ENCODE measurements at places on chromosomes 6 and 20.

DNA sequence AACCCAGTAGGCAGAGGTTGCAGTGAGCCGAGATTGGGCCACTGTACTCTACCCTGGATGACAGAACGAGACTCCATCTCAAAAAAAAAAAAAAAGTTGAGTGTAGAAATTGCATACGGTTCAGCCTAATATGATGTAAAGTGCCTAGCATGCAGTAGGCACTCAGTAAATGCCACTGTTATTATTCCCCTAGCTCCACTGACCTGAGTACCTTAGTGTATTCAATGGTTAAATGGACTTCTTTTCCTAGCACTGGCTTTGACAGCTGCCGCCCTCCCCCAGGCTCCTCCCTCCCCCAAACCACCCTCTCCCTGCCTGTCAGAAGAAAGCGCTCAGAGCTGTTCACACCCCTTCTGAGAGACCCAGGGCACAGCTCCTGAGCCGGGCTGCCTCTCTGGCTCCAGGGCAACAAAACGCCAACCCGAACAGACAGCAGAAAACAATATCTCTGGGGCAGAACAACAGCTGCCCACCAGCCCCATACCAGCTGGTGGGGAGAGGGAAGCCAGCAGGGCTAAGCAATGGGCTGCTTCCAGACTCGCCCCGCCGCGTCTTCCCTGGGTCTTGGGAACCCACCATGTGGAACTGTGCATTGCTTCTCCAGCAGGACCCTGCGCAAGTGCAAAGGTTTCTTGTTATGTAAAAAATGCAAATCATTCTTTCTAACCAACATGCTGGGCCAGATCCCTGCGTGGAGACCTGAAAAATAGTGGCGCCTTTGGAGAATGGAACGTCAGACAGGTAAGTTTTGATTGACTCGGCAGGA, 4.5 kb downstream of the CPNE5 start:
- DNase-seq: no peak

DNA sequence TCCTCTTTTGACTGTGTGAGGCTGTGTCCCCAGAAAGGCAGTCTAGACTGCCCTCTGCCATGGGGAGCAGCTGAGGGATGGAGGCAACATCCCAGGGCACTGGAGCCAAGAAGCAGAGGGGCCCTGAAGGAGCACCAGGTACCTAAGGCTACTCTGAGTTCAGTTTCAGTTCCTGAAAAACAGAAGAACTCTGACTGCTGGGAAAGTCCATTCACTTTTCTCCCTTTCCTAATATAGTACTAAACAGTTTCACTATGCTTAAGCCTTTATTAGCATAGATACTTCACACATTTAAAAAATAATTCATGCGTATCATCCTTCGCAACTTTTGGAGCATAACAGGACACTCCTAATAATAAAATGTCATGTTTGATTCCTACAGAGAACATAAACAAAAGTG, 130.0 kb downstream of the FOXC1 start:
- no peak for DNase-seq

DNA sequence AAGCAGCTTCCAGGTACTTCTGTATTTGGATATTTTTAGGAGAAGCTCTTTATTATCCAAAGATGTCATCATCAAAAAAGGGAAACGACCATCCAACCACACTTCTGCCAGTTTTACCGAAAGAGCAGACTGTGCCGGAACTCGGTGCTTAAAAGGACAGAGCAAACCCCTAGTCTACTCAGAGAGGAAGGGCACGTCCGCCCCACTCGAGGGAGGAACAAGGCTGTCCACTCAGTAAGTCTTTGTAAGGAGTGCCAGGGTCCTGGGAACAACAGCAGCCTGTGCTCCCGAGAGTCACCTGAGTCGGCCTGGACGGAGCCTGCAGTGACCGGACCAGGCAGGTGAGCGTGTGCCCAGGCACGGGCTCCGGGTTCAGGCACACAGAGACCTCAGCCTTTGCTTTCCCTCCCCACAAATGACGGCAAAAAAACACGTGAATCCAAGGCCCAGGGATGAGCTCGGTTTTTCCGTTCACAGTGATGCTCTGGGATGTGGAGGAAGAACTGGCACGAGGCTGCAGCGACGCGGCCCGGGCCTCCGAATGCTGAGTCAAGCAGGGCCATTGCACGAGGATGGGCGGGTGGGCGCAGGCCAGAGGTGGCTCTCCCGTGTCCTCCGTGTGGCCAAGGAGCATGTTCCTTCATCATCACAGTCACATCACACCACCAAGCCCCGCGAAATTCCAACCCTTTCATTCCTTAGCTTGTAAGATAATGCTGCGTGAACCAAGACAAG, 17.4 kb upstream of the SLCO4A1 start:
- no peak for DNase-seq

DNA sequence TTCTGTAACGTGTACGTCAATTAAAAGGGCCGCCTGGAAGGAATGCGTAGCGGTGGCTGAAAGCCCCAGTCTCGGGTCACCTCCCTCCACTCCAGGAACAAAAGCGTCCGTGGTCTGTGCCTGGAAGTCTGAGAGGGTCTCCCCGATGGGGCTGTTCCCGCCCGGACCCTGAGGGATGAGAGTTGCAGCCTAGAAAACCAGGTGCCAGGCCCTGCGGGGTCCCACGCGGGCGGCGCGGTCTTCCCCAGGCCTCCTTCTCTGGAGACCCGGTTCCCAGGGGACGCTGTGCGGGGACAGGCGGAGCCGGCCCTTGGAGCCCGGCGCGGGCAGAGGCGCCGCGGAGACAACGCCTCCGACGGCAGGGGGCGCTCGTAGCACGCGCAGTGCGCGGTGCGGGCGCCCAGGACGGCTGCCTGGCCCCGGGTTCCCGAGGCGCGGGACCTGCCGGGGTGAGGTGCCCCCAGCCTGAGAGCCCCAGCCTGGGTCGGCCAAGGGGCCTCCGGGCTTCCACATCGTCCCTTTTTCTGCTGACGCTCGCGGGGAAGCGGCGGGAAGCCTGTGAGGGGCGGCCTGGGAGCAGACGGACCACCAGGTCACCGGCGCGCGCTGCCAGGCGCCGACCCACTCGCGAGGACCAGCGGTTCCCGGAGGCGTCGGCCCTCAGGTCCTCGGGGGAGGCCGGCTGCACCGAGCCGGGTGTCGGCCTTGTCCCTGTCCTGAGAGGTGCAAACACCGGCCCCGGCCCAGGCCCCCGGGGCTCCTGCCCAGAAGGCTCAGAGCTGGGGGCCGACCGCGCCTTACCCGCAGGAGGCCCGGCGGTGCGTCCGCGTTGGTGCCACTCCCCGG, 5.3 kb upstream of the FOXC1 start:
- peak; percentile 82 for DNase-seq

GRCh38 chr6:133959667-133960368, 6.8 kb downstream of the TBPL1 start:
- no peak for DNase-seq

DNA sequence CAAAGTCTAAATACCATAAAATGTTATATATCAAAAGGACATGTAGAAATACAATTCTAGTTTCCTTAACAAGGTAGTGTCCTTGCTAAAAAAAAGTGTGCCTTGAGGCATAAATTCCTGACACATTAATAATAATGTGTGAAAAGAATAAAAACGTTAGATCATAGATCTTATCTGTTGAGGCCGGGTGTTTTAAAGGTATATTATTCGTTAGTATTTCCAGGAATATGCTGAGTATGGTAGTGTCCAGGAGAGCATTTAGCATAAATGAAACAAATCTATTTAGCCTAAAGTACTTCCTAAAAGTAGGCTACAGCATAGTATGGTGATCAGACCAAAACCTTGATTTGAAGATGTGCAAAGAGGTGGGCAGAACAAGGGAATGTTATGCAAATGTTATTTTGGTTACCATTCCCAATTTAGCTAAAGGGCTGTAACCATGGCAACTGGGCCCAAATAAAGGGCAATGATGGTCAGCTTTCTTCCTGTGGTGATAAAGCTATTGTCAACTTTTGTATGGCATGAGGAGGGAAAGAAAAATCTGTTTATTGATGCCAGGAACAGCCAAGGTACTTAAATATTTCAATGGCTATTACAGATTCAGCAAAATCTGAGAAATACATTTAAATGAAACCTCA, 18.9 kb downstream of the MKKS start:
- DNase-seq: peak; percentile 7

DNA sequence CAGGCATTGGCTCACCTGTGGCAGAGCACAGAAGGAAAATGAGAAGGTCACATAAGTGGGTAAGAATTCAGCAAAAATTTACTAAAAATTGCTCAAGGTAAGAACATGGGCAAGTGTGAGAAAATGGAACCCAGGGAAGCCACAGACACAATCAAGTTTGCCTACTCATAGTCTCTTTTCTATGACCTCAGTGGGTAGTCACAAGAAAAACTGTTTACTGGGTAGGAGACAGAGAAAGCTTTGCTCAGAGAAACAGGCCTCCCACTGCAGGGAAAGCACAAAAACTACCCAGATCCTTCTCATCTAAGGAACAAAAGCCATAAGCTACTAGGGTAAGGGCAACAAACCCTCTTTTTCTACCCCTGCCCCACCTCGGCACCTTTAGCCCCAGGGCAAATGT, 35.2 kb downstream of the FAM184A start:
- DNase-seq: no peak

- peak; percentile 31 for DNase-seq
These were observed 69.7 kb downstream of the DLL1 start for GRCh38 chr6:170221052-170221752.

- DNase-seq: no peak
These were observed 19.3 kb downstream of the TOP1 start for GRCh38 chr20:41047975-41048305.

DNA sequence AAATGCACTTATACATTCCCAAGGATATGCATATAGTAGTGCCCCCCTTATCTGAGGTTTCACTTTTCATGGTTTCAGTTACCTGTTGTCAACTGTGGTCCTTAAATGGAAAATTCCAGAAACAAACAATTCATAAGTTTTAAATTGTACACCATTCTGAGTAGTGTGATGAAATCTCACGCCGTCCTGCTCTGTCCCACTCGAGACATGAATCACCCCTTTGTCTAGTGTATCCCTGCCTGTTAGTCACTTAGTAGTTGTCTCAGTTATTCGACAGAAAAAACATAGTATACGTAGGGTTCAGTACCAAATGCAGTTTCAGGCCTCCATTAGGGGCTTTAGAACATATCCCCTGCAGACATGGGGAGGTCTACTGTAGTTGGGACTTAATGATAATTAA, 57.0 kb downstream of the MAP1LC3A start:
- DNase-seq: no peak

- peak; percentile 47 for DNase-seq
These were observed 91.2 kb upstream of the TMEM181 start for GRCh38 chr6:158468666-158469065.

DNA sequence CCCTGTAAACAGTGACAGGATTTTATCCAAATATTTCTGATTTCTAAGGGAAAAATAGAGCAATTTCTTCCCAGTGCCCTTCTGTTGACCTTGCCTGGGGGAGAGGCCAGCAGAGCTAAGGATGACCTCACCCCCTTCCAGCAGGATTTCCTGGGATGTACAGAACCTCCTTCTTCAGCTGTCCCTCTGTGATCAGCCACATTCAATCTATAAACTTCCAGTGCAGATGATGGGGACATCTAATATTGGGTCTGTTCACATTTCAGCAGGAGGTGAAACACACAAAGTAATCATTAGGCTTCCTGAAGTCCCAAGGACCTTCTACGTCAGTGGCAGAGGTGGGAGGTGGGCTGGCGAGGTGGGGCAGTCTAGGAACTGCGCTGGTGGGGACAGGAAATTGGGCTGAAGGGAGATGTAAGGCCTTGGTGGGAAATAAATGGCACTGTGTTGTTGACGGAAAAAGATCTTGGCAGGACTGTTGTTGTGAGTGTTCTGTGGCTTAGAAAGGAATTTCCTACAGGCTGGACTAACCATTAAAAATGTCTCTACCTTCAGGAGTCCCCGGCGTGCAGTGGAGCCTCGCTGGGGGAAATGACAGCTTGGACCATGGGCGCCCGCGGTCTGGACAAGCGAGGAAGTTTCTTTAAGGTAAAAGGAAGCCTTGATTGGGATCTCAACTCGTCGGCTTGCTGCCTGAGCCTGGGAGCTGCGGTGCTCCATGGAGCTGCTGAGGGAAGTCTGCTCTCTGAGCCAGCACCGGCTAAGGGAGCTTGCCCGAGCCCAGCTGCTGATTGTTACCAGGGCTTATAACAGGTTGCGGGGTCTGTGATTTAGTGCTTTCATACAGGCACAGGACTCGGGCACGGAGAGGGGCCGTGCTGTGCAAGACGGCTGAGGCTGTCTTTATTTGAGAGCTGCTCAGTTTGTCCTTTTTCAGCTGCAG, 127.9 kb upstream of the NAA20 start:
- peak; percentile 84 for DNase-seq

DNA sequence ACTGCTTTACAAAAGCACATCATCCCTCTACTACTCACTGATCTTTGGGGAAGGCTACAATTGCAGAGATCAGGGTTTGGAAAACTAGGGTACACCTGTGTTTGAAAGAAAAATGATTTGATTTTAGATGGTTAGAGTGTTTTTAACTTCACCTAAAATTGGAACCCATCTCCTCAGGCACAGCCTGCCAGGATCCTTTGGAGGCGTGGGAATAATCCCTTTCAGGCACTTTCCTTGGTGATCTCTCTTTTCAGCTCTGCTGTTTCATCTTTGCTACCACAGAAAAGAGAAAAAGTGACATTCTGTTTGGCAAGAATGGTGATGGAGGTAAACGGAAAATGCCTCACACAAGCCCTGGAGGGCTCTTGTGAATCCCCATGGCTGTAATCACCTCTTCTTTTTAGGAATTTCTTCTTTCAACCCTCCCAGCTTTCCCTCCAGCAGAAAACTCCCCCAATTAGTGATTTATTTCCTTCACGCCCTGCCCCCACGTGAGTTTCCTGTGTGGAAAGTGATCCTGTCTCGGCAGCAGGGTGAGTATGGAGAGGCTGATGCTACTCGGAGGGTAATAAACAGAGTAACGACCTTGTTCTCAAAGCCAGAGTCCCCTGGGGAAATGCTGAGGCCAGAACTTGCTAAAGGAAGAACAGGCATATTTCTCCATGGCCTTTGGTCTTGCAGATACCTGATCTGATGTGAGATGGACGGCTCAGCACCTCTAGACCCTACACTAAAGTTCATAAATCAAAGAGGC, 9.2 kb downstream of the KCNG1 start:
- no peak for DNase-seq

- no peak for DNase-seq
These were observed 6.5 kb upstream of the RBBP8NL start for GRCh38 chr20:62433658-62434497.

GRCh38 chr6:169454204-169454871, 200.7 kb upstream of the THBS2 start:
- DNase-seq: no peak

- no peak for DNase-seq
These were observed 72.3 kb upstream of the IFNGR1 start for GRCh38 chr6:137291441-137291840.

DNA sequence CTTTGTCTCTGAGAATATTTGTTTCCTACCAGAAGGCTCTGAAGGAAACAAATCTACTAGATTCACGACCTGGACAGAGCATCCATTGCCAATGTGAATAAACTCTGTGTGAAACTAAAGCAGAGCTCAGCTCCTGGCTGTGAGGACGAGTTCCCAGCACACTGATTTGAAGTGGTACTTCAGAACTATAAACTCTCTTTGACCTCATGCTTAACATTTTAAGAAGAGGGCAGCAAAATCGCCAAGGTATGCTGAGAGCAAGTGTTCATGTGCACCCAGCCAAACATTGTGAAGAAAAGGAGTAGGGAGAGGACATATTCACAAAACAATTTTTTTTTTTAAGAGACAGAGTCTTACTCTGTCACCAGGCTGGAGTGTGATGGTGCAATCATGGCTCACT, 33.7 kb upstream of the ZNF133 start:
- no peak for DNase-seq

- DNase-seq: no peak
These were observed 68.1 kb downstream of the PHF20 start for GRCh38 chr20:35839904-35840303.

GRCh38 chr6:141726248-141726647, 406.5 kb upstream of the GJE1 start:
- DNase-seq: no peak

Measured in DMS53 (cell line).